ENCODE measurements at places on chromosomes 4 and X. TPM values are rescaled to one million over a fixed set of nuclear protein-coding genes. Genes with fewer than 3 reads are reported as not detected.

Gene MCUB
- 96.3 TPM for total RNA-seq

Gene PWWP3B
- not detected for total RNA-seq

Gene BEX3
- total RNA-seq: 29.2 TPM

Gene GAGE10
- not detected for total RNA-seq

- H3K27me3 ChIP-seq: no peaks in the 10 kb centered on the region
- H3K36me3 ChIP-seq: no peaks in the 10 kb centered on the region
- H3K4me1 ChIP-seq: no peaks in the 10 kb centered on the region
- no peak overlapping the region for H3K27ac ChIP-seq
These were observed 151.9 kb downstream of the AFAP1 start for GRCh38 chr4:7787681-7788141.

GRCh38 chr4:47933840-47934239 is 19.5 kb upstream of the NFXL1 start:
- H3K27ac ChIP-seq: no peak overlapping the region
- no peak overlapping the region for H3K4me3 ChIP-seq
- H3K36me3 ChIP-seq: no peaks in the 10 kb centered on the region
- DNase-seq: no peak
- H3K4me1 ChIP-seq: no peaks in the 10 kb centered on the region

GRCh38 chrX:129346574-129346973 is 176.7 kb downstream of the SMARCA1 start:
- no peaks in the 10 kb centered on the region for H3K4me1 ChIP-seq
- DNase-seq: no peak
- H3K36me3 ChIP-seq: no peaks in the 10 kb centered on the region
- H3K27ac ChIP-seq: no peak overlapping the region
- H3K27me3 ChIP-seq: no peaks in the 10 kb centered on the region

GRCh38 chr4:152677117-152677516 is 2.7 kb downstream of the TMEM154 start:
- DNase-seq: no peak
- peak overlapping the region; percentile 59 for H3K4me3 ChIP-seq
- peaks cover 47% of the 10 kb centered on the region for H3K4me1 ChIP-seq
- H3K36me3 ChIP-seq: peaks cover 15% of the 10 kb centered on the region
- H3K27me3 ChIP-seq: no peaks in the 10 kb centered on the region
- peak overlapping the region; percentile 62 for H3K27ac ChIP-seq

DNA sequence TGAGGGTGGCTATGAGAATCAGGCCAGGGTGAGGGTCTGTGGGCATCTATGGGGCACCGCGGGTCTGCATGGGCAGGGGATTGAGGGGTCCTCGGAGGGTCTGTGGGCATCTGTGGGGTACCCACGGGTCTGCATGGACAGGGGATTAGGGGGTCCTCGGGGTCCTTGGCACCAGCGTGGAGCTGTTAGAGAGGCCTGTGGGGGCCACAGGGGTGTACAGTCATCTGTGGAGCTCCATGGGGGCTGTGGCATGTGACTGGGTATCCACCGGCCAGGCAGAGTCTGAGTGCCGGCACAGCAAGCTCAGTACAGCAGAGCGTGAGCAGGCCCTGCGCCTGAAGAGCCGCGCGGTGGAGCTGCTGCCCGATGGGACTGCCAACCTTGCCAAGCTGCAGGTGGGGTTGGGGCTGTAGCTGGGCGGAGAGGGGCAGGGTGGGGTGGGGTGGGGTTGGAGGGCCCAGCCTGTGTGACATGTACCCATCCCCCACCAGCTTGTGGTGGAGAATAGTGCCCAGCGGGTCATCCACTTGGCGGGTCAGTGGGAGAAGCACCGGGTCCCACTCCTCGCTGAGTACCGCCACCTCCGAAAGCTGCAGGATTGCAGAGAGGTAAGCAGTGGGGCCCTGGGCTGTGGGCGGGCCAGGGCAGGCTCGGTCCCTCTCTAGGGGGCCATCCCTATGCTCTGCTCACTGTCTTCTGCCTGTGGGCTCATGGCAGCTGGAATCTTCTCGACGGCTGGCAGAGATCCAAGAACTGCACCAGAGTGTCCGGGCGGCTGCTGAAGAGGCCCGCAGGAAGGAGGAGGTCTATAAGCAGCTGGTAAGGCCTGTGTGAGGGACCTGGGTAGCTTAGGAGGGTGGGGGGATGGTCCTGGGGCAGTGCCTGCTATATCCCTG is 12.9 kb downstream of the CCDC22 start:
- no peak for DNase-seq
- peaks cover 28% of the 10 kb centered on the region for H3K36me3 ChIP-seq
- H3K27ac ChIP-seq: peak overlapping the region; percentile 51
- H3K4me1 ChIP-seq: peaks cover 60% of the 10 kb centered on the region

- no peaks in the 10 kb centered on the region for H3K27me3 ChIP-seq
- no peaks in the 10 kb centered on the region for H3K4me1 ChIP-seq
- no peak for DNase-seq
- H3K36me3 ChIP-seq: no peaks in the 10 kb centered on the region
- no peak overlapping the region for H3K27ac ChIP-seq
These were observed 123.6 kb downstream of the PCDH18 start for GRCh38 chr4:137408527-137409177.

- no peak overlapping the region for H3K27ac ChIP-seq
- H3K27me3 ChIP-seq: no peaks in the 10 kb centered on the region
- H3K36me3 ChIP-seq: no peaks in the 10 kb centered on the region
- H3K4me1 ChIP-seq: peaks cover 11% of the 10 kb centered on the region
These were observed 806 bp upstream of the CD99L2 start for GRCh38 chrX:150899191-150899757.

DNA sequence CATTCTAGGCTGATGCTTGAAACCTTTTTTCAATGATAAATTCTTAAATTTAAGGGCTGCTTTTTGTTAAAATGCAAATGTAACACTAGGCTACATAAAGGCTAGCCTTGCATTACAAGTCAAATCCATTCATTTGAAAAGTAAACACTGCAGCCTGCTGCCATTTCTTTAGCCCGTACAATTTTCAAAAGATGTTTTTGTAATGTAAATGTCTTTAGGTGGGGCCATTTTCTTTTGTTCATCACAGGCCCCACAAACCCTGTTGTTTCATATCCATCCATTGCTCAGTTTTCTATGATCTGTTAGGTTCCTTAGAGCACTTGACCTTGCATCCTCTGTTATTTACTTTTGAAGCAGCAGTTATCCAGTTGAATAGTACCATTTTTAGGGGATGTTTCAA is 296.2 kb upstream of the AMOT start:
- no peaks in the 10 kb centered on the region for H3K36me3 ChIP-seq
- H3K27ac ChIP-seq: no peak overlapping the region
- H3K27me3 ChIP-seq: no peaks in the 10 kb centered on the region
- no peaks in the 10 kb centered on the region for H3K4me1 ChIP-seq

- no peaks in the 10 kb centered on the region for H3K27me3 ChIP-seq
- H3K4me1 ChIP-seq: no peaks in the 10 kb centered on the region
- no peaks in the 10 kb centered on the region for H3K36me3 ChIP-seq
- H3K4me3 ChIP-seq: no peak overlapping the region
These were observed 346.3 kb upstream of the FSTL5 start for GRCh38 chr4:162510115-162510514.

DNA sequence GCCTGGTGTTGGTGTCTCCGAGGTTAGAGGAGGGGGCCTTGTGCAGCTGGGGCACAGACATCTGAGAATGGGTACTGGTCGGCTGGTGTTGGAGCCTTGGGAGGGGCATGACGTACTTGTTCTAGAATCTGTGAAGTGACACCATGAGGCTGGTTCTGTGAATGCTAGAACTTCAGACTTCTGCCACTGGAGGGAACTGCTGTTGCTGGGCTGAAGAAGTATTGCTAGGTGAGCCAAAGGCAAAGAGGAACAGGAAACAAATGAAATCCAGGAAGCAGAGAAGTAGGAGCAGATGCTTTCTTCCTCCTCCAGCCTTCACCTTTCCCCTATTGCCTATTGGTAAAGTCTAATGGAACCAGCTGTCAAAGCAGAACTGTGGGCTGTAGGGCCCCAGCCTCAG is 120.9 kb upstream of the DDIT4L start:
- DNase-seq: no peak
- H3K36me3 ChIP-seq: no peaks in the 10 kb centered on the region
- peaks cover 2% of the 10 kb centered on the region for H3K27me3 ChIP-seq
- H3K27ac ChIP-seq: no peak overlapping the region
- H3K4me3 ChIP-seq: no peak overlapping the region

DNA sequence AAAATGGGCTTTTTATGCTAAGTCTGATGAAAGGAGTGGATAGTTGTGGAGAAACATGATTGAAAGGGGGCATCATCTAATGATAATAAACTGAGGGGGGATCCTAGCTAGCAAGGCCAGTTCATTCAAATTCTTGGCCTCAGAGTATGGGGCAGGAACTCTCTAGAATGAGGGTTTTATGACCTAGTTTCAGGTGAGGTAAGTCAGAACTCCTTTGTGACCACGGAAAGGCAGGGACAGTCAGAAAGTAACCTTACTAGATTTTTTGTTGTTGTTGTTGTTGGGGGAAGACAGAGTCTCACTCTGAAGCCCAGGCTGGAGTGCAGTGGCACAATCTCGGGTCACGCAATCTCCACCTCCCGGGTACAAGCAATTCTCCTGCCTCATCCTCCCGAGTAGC is 1.5 kb upstream of the PAQR3 start:
- DNase-seq: peak; percentile 18
- H3K4me3 ChIP-seq: no peak overlapping the region
- H3K36me3 ChIP-seq: no peaks in the 10 kb centered on the region
- H3K27me3 ChIP-seq: peaks cover 10% of the 10 kb centered on the region
- H3K27ac ChIP-seq: no peak overlapping the region

DNA sequence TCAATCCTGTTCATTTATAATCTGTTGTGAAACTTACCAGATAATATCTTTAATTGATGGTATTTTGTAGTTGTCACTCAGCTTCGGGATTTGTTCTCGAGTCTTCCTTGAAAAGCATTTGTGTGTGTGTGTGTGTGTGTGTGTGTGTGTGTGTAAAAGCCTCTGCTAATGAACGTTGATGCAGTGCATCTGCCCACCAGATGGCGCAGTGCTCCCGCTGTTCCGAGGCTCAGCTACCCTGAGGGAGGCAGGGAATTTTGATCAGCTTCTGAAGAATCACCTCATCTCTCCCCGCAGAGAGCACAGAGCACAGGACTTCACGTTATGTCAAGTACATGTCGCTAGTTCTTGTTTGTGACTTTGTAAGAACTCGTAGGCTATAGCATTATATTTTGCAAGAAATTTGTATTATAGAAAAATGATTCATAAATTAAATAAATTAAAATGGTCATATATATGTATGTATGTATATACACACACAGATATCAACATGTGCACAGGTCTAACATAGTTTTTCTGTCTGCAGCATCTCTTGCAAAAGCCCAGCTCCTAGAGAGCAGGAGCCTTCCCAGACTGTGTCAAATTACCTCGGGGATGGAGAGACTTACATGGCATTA is 316.7 kb upstream of the IGFBP7 start:
- no peak overlapping the region for H3K4me3 ChIP-seq
- no peak overlapping the region for H3K27ac ChIP-seq
- H3K36me3 ChIP-seq: no peaks in the 10 kb centered on the region
- H3K27me3 ChIP-seq: no peaks in the 10 kb centered on the region

DNA sequence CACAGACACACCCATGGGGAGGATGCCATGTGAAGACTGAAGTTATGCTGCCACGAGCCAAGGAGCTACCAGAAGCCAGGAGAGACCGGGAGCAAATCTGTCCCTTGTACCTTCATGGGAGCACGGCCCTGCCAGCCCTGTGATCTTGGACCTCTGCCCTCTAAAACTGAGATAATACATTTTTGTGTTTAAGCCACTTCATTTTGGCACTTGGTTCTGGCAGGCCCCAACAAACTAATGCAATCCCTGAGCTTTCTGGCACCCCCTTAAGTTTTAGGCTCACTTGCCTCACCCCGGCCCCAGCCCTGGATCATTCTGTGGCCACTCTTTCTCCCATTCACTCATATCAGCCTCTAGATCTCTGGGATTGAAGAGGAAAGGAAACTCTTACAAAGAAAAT is 35.4 kb downstream of the SEL1L3 start:
- peaks cover 55% of the 10 kb centered on the region for H3K36me3 ChIP-seq
- H3K4me1 ChIP-seq: no peaks in the 10 kb centered on the region
- no peak for DNase-seq
- H3K4me3 ChIP-seq: no peak overlapping the region

GRCh38 chr4:10157478-10158332 is 41.1 kb upstream of the WDR1 start:
- no peak overlapping the region for H3K4me3 ChIP-seq
- no peaks in the 10 kb centered on the region for H3K36me3 ChIP-seq
- no peak overlapping the region for H3K27ac ChIP-seq
- H3K4me1 ChIP-seq: peaks cover 15% of the 10 kb centered on the region
- H3K27me3 ChIP-seq: no peaks in the 10 kb centered on the region

- no peaks in the 10 kb centered on the region for H3K27me3 ChIP-seq
- no peak for DNase-seq
- no peak overlapping the region for H3K27ac ChIP-seq
- H3K36me3 ChIP-seq: no peaks in the 10 kb centered on the region
- H3K4me1 ChIP-seq: no peaks in the 10 kb centered on the region
These were observed 1036.2 kb upstream of the GRID2 start for GRCh38 chr4:91267543-91267942.

- H3K4me3 ChIP-seq: peak overlapping the region; percentile 82
- no peaks in the 10 kb centered on the region for H3K4me1 ChIP-seq
- DNase-seq: peak; percentile 84
- H3K36me3 ChIP-seq: no peaks in the 10 kb centered on the region
- H3K27ac ChIP-seq: peak overlapping the region; percentile 81
These were observed 12.4 kb upstream of the PIN4 start for GRCh38 chrX:72169008-72169728.

DNA sequence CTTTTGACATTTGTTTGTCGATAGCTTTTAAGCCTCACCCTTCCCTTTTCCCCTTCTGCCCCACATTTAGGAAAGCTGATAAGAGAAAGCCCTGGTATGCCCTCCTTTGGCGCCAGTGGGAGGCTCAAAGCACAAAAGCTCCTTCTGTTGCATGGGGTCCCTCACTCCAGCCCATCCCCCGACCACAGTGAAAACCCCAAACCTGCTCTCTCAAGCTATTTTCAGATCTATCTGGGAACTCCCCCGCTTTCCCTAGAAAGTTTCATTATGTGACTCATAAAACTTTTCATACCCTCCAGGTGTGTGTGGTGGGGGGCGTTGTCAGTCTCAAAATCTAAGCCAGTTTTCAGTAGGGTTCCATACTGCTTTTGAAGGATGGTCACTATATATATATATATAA is 259.0 kb upstream of the PCDH7 start:
- no peaks in the 10 kb centered on the region for H3K27me3 ChIP-seq
- H3K4me1 ChIP-seq: no peaks in the 10 kb centered on the region
- H3K4me3 ChIP-seq: no peak overlapping the region
- DNase-seq: no peak
- no peaks in the 10 kb centered on the region for H3K36me3 ChIP-seq
- no peak overlapping the region for H3K27ac ChIP-seq

DNA sequence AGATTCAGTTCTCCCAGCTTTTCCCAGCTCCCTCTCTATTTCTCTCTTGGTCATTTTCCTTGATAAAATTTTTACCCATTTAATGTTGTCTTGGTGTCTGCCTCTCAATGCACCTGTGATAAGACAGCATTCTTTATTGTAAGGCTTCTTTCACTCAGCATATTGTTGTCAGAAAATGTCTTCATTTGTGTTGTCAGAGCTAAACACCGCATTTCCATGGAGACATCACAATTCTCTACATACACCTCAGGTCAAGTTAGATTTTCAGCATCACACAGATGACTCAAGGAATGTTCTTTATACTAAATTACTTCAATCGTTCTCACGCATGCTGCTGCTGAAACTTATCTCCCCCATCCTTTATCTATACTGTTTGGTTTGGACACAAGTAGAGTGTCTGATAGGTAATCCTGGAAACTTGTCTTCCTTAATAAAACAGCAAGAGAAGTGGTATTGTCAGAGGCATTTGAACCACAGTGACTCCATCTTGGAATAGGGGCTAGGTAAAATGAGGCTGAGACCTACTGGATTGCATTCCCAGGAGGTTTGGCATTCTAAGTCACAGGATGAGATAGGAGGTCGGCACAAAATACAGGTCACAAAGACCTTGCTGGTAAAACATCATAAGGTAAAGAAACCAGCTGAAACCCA is 41.3 kb upstream of the EFHC2 start:
- H3K27me3 ChIP-seq: no peaks in the 10 kb centered on the region
- H3K36me3 ChIP-seq: no peaks in the 10 kb centered on the region
- no peak overlapping the region for H3K27ac ChIP-seq
- no peak overlapping the region for H3K4me3 ChIP-seq
- DNase-seq: no peak
- no peaks in the 10 kb centered on the region for H3K4me1 ChIP-seq
